Umbilical cord (tissue), 2 donors: ENCODE measurements at places on chromosomes 7 and 10. TPM values are rescaled to one million over a fixed set of nuclear protein-coding genes. Genes with fewer than 3 reads are reported as not detected.

WNT2 gene
- total RNA-seq: 23.6 TPM

VWC2 gene
- 2.9 TPM for total RNA-seq

GPR26 gene
- 0.72 TPM for total RNA-seq

GNGT1 gene
- total RNA-seq: 2.9 TPM

FKBP6 gene
- total RNA-seq: 0.72 TPM

CNPY1 gene
- 0.96 TPM for total RNA-seq

STAG3 gene
- 1.9 TPM for total RNA-seq

NPY gene
- total RNA-seq: not detected

ARMS2 gene
- not detected for total RNA-seq

SSC4D gene
- not detected for total RNA-seq

MMP21 gene
- not detected for total RNA-seq

CLCN1 gene
- not detected for total RNA-seq

RELN gene
- 1.2 TPM for total RNA-seq
